ENCODE measurements at places on chromosomes 1 and 21.

GRCh38 chr1:8512504-8512903, 194.6 kb downstream of the SLC45A1 start:
- no peak for DNase-seq

GRCh38 chr1:202802998-202803932, 5.0 kb downstream of the KDM5B start:
- no peak for DNase-seq

DNA sequence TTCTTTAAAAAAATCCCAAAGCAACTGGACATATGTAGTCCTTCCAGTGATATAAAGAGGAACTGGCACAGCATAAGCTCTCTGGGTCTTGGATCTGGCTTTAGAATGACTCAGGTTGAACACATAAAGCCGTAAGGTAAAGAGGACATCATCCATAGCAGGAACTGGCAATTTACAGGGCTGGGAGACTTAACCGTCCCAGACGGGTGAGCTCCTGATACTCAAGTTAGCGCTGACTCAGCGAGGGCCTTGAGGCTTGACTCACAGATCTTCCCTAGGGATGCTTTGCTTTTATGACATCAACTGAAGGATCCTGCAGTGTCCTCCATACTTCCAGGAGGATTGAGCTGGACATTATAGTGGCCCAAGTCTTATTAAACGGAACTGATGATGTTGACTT, 154.1 kb downstream of the CLIC6 start:
- DNase-seq, result no peak

- DNase-seq, result no peak
These were observed 13.6 kb downstream of the TTC39A start for GRCh38 chr1:51316846-51317120.

DNA sequence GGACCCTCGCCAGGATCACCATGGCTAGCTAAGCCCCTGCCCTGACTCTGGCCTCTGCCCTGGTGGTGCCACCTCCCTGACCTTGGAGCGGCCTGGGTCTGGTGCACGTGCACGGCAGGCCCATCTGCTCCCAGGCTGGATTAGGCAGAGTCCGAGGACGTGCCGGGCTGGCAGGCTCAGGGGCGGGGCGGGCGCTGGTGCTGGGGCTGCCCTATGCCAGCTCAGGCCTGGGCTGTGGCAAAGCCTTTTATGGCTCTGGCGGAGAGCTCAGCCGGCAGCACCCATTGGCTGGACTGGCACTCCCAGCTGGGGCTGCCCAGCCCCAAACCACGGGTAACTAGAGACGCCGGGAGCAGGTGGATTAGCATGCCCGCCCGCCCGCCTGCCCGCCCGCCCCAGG, 17.1 kb upstream of the EDN2 start:
- no peak for DNase-seq

- no peak for DNase-seq
These were observed 315.4 kb downstream of the MATN1 start for GRCh38 chr1:30407865-30408580.

GRCh38 chr1:41851589-41851988, 67.1 kb downstream of the HIVEP3 start:
- no peak for DNase-seq

- DNase-seq, result no peak
These were observed 46.3 kb upstream of the VAV3 start for GRCh38 chr1:108011295-108011694.

DNA sequence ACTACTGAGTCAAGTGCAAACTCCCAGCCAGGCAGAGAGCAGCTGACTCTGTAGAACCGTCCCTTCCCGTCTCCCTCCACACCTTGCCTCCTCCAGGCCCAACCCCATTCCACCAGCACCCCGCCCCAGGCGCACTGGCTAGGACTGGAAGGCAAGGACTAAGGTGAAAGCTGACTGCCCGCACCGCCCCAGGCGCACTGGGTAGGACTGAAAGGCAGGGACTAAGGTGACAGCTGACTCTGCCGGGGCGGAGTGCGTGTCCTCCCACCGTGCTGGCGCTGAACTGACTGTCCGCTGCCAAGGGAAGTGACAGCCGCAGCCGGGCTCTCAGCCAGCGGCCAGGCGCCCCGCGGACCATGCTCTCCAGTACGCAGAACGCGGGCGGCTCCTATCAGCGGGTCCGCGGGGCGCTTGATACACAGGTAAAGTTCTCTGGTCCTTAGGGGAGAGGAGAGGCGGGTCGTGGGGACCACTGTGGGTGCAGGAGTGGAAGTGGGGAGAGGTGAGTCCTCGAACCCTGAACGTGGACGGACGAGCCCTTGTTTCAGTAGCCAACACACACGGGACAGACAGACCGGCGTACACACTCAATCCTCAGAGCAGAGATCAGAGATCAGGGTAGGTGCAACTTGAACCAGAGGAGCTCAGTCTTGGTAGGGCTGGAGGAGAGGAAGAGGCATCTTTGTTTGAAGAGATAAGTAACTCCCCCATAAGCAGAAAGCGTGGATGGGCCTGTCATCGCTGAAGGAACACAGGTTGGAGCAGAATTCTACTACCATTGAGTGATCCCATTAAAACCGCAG, 58.0 kb downstream of the RBM11 start:
- DNase-seq, result no peak

DNA sequence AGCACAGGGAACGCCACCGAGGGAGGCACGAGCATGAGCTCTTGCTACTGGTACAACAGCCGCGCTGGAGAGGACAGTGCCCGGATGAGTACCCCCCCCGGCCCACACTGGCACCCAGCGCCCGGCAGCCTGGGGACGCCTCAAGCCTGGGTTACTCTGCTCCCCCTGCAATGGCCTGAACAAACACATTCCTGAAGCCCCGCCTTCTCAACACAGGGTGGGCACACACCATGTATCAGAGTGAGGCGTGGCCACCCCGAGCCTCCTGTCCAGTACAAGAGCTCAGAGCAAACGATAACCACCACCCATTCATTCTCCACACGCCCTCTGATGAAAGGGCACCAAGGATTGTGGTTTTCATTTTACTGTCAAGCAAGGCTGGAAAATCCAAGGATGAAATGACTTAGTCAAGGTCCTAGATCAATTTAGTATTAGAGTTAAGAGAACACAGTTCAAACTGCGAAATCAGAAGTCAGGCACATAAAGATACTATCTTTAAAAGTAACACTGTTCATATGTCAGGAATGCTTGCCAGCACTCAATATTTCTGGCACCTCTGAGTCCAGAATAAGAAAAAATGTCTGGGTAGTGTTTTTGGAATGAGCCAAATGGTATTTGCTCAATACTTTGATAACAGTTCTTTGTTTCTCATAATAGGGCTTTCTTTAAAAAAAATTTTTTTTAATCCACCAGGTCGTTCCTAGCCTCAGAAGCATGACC, 22.0 kb downstream of the UBE2G2 start:
- DNase-seq, result no peak

GRCh38 chr1:189619682-189620332, 857.9 kb downstream of the BRINP3 start:
- DNase-seq, result no peak

DNA sequence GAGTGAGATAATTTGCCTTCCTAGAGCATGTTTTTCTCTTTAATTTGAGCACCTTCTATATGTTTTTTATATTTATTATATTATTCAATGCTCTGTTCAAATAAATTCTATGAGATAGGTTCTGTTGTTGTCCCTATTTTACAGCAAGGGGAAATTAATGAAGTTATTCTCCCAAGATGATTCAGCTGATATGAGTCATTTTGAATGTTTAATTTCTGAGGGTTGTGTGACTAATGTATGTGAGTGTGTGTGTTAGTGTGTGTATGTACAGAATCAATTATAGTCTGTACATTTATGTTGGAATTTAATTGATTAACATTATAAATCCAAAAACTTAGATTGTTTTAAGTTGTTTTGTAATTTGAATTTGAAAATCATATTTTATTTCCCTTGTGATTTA, 1536.7 kb upstream of the B3GALT2 start:
- no peak for DNase-seq

DNA sequence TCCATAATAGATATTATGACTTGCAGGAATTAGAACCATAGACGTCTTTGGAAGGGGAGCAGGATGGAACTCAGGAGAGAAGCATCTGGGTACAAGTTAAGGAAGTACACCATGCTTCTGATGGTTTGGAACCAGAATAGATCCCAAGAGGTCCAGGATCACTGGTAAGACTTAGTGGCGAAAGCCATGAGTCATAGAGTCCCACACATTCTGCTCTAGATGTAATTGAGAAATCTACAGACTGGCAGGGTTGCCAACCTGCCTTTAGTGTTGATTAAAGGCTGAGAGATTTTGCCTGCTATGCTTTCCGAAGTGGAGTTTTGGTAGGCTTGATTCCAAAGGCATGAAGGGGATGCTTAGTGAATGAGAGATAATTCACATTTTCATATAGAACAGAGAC, 57.1 kb upstream of the C1orf87 start:
- DNase-seq, result no peak

DNA sequence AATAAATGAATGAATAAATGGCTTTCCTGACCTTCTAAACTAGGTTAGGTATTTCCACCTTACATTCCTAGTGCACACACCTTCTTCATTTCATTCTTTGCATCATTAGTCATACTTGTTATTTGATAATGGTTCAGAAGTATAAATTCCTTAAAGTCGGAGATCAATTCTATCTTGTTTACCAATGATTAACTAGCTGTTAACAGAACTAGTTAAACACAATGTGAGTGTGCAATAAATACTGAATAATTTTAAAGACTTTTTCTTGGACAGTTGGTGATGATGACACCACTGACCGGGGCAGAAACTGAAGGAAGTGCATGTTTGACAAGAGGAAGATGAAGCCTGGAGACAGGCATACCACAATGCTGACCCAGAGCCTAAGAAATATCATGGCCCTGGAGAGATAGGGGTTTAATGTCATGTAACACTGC, 207.1 kb upstream of the DEPDC1 start:
- DNase-seq, result no peak

DNA sequence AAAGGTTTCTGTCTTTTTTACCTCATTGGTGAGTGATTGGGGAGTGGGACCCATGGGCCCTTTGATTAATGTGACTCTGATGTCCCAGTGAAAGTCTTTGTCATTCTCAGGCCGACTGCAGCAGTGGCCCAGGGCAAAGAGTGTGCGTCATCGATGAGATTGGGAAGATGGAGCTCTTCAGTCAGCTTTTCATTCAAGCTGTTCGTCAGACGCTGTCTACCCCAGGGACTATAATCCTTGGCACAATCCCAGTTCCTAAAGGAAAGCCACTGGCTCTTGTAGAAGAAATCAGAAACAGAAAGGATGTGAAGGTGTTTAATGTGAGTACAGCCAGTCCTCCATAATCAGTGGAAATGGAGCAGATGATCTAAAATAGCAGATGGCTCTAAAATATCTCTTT, 19.4 kb downstream of the NTPCR start:
- no peak for DNase-seq

- DNase-seq, result no peak
These were observed 7.0 kb downstream of the NOL9 start for GRCh38 chr1:6547301-6547700.

DNA sequence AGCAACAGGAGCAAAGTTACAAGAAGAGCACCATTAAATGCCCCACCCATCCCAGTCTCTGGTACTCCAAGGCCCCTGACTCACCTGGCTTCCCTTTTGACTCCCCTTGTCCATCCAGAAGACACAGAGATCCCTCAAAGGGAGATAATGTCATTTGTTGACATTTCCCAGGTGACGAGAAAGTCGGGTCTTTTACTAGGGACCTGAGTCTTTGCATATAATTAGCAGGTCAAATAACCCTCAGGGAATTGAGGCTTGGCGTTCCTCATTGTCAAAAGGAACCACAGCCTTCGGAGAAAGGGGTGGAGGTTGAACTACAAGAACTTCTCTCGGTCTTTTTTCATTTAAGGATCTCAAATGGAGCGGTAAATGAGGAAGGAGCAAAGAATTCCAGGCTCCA, 133.2 kb downstream of the PROX1 start:
- no peak for DNase-seq
